ENCODE measurements at places on chromosomes 5 and 9.

DNA sequence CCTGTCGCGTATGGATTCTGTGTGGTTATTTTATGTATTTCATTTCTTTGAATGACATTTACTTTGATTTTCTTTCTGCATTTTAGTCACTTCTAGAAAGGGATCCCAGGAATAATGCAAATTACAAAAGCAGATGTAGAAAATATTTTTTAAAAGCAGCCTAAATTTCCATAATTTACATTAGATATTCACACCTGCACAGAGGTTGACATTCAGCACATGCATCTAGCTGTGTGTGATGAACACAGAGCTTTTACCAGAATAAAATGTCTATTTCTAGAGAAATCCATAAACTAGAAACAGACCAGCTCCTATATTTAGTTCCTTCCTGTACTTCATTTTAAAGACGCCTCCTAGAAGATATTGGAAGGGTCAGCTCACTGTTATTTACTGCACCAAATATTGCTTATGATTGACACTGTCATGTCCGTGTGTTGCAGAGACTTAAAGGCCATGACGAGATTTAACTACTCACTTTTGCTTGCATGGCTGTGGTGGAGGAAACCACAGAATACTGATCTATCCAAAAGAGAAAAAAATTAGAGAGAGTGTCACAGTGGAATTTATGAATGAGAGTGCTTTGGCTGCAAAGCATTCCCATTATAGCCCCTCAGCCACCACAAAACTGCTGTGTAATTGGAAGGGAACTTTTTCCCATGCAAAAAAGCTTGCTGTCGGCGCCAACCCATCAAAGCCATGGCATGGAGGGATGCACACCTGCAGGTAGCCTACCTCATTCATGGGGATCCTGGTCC lies 58.1 kb downstream of the EBF1 start:
- no peak for DNase-seq

GRCh38 chr9:120436983-120437475 lies 142.9 kb downstream of the CDK5RAP2 start:
- no peak for DNase-seq

- no peak for DNase-seq
Observed at GRCh38 chr5:7867260-7867659, 1.6 kb downstream of the FASTKD3 start.

DNA sequence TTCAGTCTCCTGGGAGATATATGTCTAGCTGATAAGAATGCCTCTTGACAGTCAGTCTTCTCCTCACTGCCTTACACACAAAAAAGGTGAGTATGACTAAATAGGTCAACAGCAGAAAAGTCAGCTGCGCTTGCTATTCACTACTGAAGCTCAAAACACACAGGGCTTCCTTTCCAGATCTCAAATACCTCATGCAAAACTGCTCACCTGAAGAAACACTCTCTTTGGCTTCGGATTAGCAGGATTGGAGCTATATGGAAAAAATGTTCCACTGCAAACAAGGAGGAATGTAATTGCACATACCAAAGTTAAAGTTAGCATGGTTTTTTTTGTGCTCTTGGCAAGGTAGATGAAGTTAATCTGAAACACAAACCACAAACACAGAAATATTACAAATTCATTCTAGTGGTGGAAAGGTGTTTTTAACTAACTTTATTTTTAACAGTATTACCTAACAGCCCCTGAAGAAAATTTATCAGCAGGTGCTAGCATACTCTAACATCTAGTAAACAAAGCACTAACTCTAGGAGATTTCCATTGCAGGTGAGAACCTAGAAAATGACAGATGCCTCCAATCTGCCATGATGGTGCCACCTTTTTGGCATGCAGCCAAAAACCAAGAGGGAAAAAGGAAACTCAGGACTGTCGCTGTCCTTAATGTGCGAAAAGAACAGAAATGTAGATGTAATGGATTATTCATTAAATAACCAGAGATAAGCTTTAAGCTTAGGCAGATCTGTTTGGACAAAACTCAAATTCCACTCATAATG lies 31.8 kb downstream of the ERMP1 start:
- DNase-seq: no peak

DNA sequence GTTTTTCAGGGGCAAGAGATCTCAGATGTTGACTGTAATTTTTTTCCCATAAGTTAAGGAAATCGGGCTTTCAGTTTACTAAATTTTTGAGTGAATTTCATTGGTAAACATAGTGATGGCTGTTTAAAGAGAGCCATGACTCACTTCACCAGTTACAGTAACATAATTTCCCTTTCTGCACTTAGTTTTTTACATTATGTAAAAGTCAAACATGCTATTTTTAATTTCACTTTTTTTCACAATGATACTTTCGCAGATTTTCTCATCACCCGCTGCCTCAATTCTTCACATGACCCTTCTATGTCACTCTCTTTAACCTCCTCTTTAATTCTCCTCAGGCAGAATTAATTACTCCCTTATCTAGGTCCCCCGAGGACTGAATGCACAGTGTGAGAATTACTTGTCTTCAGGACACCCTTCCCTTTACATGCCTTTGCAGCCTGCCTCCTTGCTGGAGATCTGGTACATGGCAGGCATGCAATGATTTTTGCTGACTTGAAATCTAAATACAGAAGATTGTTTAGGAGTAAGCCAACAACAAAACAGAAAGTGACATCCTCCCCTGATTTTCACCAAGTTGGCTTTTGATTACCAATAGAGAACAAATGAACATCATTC lies 217.5 kb upstream of the S1PR3 start:
- no peak for DNase-seq

- no peak for DNase-seq
Observed at GRCh38 chr5:136840601-136841000, 475.3 kb upstream of the TRPC7 start.
